ENCODE measurements at places on chromosomes 3 and 15.

DNA sequence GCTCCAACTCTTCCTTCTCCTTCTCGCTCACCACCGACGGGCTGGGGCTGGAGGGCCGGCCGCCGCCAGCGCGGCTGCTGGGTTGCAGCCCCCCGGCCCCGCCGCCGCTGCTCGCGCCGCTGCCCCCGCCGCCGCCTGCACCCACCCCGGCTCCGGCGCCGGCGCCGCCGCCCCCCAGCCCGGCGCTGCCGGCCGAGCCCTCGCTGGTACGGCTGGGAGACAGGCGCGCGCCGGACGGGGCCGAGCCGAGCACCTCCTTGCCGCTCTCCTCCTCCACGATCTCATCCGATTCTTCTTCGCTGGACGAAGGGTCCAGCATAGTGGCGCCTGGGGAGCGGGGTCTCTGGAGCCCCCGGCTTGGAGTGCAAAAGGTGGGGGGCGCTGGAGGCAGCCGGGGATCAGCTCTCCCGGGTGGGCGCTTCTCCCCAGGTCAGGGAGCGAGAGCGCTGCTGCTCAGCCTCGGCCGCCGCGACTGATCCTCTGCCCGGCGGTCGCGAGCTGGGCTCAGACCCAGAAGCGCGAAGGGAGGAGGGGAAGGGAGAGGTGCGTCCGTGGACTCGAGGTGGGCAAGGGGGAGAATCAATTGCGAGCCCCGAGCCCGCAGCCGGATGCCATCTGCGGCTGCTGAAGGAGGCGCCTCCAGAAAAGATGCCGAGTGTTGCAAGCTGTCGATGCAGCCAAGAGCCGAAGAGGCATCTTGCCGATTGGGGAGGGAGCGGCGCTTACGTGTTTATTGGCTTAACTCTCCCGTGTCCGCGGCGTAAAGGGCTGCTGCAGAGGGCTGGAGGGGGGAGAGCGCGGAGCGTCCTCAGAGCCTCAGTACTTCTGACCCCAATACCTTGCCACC is at the start of gene CADPS:
CADPS (minus strand) TSS at position 706 of the 847 bp plus-strand sequence; CDS start at position 319, 387 bp downstream.
- DNase-seq = no peak

GRCh38 chr15:80480909-80481308 is 76.7 kb downstream of the ARNT2 start:
- no peak for DNase-seq

DNA sequence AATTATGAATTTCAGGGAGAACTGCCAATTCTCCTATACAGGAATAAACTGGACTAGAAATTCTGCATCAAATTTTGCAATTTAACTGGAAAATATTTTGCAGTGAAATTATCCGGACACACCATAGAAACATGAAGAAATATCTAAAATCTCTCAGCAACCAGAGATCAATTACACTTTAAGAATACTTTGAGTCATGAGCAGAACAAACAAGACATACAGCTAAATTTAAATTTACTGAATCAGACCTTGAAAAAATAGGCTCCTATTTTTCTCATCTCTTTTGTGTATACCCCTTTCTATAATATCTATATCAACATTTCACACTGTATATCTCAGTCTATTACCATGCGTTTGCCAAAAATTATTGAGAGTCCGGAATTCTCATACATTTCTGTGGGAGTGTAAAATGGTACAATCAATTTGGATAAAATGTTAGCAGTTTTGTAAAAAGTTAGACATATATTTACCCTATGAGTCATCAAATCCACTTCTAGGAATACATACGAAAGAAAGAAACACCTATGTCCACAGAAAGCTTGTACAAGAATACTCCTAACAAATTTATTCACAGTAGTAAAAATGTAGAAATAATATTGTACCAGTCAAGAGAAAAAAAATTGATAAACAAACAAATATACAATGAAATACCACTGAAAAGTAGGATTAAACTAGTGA is 593.1 kb upstream of the NECTIN3 start:
- no peak for DNase-seq

DNA sequence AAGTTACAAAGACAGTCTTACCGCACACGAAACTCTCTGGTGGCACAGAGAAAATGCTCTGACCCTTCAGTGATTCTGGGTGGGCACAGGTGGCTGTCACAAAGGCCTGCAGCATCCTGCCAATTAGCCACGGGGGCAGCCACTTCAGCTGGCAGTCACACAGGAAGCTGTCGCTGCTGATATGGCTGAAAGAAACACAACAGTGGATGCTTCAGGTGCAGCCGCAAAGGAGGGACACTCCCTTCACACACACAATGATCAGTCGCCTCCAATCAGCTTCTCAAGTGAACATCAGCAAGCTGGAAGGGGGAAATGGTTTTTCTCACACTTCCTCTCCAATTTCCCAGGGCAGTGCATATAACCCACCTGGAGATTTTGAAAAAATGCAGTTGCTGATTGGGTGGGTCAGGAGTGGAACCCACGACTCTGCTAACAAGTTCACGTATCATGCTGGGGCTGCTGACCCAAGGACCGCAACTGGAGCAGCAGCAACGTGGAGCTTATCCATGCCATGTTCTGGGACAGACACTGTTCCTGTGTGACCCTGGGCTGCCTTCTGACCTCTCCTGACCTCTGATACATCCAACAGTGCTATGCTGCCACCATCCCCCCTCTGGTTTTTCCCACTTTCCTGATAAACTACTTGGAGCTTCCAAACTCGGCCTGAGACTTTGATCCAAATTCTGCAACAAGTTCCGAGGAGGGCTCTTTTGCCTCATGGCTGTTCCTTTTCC is 106.6 kb downstream of the LRIG1 start:
- peak; percentile 74 for DNase-seq

GRCh38 chr3:11829416-11829815 is 17.3 kb downstream of the TAMM41 start:
- no peak for DNase-seq
